Astrocyte of the spinal cord (primary cell): ENCODE measurements at places on chromosomes 13 and 19.
A peak's percentile ranks its signal among the peaks of the same experiment; 100 is the strongest.

DNA sequence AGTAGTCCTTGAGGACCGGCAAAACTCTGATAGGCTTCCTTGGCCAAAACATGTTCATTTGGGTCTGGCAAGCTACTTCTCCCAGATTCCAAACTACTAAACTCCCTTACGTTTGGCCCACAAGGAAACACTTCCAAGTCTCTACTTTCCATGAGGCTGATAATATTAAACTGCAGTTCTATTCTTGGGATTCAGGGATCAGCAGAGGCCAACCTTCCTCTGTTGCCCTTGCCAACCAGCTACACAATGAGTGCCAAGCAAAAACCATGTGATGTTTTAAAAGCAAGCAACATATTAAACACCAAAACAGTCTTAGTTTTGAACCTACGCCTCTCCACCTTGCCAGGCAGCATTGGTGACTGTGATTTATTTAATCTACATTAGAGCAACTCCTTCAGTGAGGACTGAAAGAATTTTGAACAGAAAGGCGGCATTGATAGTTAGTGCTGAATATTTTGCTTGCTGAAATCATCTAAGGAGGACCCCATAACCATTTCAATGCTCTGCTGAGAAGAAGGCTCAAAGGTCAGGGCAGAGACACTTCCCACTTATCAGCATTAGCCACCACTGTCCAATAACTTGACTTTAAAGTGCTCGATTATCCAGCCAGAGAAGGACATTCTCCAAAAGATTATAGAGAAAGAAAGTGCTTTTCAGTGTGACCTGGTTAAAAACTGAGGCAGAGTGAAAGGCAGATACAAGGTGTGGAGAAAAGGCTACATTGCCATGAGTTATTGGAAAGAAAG lies 287.1 kb downstream of the TBC1D4 start:
- no peak for DNase-seq

DNA sequence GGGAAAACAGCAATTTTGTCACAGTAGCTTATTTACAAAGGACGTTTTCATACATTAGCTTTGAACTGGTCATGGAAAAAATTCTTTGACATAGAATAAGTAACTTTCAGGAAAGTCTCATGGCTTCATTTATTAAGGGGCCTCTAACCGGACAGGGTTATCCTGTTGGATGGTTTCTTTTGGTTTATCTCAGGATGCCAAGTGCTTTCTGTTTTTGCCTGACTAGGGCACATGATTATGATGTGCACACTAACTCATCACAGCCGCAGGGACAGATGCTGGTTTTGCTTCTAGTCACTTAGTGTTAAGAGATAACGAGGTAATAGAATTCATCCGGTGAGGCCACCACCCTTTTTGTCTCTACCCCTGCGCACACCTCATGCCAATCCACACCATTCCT lies 53.0 kb downstream of the TGDS start:
- no peak for DNase-seq

- no peak for DNase-seq
Measured at GRCh38 chr13:78594456-78594975, 8.8 kb downstream of the POU4F1 start.

DNA sequence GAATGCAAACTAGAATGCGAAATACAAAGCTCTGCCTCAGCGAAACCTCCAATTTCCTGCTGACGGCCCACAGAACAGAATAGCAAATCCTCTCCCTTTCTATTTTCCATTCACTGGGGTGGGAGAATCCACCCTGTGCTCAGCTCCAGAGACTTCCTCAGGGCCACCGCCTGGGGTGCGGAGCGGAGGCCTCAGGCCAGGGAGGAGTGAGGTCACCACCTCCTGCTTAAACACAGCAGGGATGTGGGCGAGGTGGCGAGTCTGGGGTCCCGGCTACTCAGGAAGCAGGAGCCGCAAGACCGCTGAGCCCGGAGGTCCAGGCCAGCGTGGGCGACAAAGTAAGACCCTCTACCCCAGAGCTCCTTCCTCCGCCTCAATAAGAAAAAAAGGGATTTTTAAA lies 666 bp upstream of the ZNF320 start:
- no peak for DNase-seq

DNA sequence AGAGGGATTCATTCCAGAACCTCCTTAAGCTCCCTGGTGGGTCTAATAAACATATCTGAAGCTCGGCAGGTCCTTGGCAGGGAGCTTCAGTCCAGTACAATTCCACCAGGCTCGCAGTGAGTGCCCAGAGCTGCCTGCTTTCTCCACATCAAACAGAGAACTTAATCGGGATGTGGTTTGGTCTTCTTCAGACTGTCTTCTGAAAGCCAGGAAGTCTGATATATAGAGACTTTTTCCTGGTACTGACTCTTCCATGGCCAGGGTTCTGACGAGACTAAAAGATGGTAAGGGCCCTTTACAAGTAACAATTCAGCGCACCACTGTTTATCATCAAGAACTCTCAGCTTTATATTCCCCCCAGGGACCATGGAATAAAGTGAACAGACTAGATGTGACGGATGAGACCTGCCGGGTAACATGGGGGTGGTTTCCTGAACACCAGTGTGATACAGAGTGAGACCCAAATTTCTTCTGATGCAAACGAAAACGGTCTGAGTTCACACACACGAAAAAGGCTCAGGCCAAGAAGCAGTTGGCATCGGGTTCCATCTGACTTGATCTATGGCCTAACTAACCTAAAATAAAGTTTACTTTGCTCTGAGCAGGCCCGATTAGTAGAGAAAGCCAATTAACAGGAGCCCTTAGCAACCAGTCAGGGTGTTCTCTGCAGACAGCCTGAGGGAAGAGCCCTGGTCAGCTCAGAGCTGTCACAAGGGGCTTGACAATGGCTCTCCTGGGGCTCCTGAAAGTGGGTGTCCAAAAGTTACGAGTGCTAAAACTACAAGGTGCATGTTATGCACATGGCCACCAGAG lies 29.0 kb downstream of the RANBP3 start:
- peak; percentile 45 for DNase-seq

DNA sequence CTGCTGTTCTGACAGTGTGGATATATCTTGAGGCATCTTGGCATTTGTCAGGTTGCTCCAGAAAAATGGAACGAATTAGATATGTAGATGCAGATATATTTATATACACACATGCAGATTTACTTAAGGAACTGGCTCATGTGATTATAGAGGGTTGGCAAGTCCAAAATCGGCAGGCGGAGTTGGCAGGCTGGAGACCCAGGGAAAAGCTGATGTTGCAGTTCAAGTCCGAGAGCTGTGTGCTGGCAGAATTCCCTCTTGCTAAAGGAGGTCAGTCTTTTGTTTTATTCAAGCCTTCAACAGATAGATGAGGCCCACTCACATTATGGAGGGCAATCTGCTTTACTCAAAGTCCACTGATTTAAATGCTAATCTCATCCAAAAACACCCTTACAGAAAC lies 24.4 kb upstream of the CSNK1A1L start:
- no peak for DNase-seq

DNA sequence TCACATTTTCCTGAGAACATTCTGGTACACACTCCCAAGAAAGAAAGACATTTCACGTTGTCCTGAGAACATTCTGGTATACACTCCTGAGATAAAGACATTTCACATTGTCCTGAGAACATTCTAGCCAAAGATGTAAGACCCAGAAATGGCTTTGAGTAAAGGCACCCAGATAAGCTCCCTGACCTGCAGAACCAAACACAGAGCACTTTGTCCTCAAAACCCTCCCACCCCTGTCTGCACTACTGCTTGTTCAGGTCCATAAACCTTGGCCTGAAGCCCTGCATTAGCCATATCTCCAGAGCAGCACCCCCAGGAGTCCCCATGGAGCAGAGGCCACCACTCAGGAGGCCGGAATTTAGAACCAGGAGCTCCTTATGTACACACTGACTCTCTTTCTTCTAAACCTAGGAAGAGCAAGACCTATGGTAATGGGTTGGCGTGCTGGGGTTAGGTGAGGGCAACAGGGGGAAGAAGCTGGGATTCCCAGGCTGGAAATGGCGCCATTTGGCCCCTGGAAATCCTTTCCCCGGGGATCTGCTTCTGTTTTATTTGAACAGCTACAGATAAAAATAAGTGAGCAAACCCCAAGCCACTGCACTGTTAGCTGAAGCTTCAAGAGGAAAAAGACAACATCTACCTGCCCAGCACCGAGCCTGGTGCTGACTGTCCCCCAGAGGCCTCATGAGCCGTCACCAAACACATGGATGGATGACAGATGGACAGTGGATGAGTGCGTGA lies 13.7 kb downstream of the GAS6 start:
- no peak for DNase-seq

DNA sequence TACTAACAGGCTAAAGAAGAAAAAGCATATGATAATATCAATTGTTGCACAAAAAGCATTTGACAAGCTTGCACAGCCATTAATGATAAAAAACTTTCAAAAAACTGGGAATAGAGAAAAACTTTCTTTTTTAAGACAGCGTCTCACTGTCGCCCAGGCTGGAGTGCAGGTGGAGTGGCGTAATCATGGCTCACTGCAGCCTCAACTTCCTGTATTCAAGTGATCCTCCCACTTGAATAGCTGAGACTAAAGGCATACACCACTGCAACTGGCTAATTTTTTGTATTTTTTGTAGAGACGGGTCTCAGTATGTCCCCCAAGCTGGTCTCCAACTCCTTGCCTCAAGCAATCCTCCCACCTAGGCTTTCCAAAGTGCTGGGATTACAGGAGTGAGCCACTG lies 382.8 kb downstream of the TSHZ3 start:
- no peak for DNase-seq

- no peak for DNase-seq
Measured at GRCh38 chr13:99367106-99367616, 60.0 kb upstream of the GPR183 start.

DNA sequence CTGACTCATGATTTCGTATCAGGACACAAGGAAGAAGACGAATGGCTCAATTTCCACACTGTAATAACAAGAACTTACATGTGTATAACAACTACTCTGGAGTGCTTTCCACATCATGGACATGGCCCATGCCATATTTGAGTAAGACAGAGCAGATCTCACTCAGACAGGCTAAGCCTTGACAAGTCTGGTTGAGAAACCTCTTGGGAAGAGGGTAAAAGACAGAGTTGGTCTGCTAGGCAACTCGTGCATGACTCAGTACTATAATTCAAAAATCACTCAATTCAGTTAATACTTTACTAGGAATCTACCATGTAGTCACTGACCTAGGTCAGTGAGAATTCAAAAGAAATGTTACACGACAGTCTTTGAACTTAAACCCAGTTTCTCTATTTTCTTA lies 5.7 kb upstream of the THSD1 start:
- DNase-seq: peak; percentile 49

GRCh38 chr19:2416321-2417097 lies 10.9 kb downstream of the TIMM13 start:
- no peak for DNase-seq

- DNase-seq: no peak
Measured at GRCh38 chr13:86840250-86841191, 830.6 kb upstream of the SLITRK5 start.

DNA sequence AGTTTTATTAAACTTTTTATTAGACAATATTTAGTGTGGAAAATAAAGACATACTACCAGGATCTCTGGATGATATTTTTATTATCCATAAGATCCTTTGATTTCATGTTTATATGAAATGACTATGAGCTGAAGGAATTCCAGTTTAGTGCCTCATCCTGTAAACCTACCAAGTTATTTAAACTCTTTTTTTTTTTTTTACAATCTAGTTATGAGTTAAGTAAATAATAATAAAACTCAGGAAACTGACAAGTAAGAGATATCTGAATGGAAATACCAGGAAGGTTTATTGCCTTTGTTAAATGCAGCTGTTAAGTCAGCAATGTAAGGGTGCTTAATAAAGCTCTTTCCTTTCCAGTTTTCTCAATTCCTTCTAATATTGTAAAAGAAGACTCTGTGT lies 53.9 kb downstream of the RXFP2 start:
- DNase-seq: peak; percentile 13
